ENCODE measurements at places on chromosomes 13 and 19.

GRCh38 chr19:1076046-1076386, 9.0 kb downstream of the ARHGAP45 start:
- no peak for DNase-seq

DNA sequence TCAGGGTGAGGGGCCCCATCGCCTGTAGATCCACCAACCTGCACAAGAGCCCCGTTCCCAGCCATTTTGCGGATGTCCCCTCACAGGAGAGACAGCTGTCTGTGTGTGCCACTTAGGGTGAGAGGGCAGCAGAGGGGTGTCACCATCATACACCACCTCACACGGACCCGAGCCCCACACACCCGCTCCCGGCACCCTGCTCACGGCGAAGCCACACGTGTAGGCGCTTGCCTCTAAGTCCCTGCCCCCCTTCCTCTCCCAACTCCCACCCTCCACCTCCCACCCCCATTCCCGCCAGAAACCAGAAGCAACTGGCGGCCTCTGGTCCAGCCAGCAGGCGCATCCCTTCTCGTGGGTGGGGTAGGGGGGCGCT, 4.0 kb upstream of the DPF1 start:
- no peak for DNase-seq

DNA sequence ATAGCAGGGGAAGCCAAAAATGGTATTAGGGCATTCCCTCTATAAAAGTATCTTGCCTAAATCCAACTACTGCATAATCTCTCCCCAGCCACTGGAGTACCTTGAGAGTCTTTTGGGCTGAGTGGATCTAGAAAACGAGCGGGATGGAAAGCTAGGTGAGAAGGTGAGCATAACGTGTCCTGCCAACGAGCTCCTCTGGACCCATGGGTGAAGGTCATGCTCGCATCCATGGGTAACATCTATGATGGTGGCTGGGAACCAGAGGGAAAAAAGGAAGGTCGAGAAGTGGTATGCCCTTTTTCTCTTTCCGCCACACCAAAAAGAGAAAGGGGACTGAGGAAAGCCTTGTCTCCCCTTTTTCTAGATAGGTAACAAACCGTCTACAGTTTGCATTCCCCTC, 63.0 kb downstream of the ZNF208 start:
- no peak for DNase-seq

DNA sequence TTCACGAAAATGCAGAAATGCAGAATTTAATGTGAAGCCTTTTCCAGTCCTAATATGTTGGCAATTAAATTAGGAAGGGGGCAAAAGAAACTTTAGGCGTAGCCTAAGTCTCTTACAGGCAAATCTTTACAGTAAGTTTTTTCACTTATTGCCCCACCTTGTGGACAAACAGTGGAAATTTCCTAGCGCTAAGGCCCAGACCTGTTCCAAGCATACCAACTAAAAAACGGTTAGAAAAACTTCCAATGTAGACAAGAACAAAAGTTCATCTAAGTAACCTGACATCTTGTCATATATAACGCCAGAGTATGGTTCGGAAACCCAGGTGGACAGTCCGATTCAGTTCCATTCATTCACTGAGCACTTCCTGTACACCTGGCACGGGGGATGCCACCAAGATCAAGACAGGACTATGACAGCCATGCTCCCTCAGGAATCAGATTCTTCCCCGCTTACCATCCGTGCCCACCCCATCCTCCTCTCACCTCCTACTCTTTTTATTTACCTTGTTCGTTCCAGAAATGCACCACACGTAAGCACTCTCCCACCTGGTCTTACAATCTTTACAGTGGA, 4.9 kb downstream of the ZAR1L start:
- peak; percentile 32 for DNase-seq

DNA sequence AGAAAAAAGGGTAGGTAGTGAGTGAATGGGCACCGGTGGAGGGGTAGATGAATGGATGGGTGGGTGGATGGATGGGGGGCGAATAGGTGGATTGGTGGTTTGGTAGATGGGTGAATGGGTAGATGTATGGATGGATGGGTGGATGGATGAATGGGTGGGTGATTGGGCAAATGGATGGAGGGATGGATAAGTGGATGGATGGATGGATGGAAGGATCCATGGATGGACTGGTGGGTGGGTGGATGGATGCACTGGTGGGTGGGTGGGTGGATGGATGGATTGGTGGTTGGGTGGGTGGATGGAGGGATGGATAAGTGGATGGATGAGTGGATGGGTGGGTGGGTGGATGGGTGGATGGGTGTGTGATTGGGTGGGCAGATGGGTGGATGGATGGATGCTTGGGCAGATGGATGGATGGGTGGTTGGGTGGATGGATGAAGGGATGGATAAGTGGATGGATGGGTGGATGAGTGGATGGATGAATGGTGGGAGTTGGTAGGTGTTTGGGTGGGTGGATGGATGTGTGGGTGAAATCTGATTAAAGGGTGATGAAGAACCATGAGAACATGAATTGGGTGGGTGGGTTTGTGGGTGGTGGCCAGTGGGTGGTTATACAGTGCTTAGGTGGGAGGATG, 2.3 kb downstream of the ANKRD24 start:
- DNase-seq: no peak

GRCh38 chr19:42178791-42179674, 38.4 kb downstream of the DEDD2 start:
- DNase-seq: no peak

- peak; percentile 83 for DNase-seq
Measured at GRCh38 chr19:16371540-16371986, 46.9 kb downstream of the KLF2 start.

- no peak for DNase-seq
Measured at GRCh38 chr13:74273581-74273980, 139.4 kb upstream of the KLF12 start.

DNA sequence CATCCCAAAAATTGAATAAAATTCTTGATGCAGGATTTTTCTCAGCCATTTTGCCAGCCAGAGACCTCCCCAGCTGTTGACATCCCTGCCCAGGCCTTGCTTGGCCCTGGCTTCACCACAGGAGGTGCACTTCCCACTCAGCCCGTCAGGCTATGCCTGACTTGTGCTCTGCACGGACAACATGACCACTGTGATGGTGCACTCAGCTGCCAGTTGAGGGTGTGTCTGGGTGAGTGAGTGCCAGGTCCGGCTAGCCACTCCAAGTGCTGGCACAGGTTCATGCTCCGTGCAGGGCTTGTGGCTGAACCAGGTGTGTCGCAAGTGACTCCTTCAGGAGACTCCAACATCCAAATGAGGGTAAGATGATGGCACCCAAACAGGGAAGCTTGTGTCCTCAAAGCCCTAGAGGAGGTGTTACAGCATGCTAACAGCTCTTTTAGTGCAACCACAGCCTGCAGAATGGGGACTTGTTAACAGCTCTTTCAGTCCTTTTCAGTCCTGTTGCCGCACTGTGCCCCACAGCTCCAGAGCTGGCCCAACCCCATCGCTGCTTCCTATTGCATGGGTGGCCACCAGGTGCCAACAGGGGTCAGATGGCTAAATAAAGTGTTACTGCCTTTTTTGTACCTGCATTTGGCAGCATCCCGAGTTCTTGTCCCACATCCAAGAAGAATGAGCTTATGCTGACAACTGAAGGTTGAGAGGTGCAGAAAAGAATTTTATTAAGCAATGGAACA, 380.7 kb downstream of the SLITRK5 start:
- DNase-seq: no peak

GRCh38 chr13:28055357-28055756, 45.0 kb downstream of the FLT3 start:
- no peak for DNase-seq

DNA sequence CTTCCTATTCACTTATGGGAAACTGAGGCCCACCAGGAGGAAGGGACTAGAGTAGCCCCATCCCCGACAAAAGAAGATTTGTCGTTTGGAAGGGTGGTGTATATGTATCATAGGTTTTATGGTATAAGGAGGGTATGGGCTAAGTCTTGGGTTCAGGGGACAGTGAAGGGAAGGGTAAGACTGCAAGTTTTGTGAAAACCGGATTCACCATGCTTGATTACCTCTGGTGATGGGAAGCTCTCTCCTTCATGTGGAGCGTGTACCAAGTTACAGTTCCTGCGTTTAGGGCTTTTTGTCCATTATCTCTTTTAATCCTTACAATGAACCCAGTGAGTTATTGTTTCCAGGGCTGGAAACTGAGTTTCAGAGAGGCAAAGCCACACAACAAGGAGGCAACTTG, 3.8 kb downstream of the VASP start:
- DNase-seq: no peak

DNA sequence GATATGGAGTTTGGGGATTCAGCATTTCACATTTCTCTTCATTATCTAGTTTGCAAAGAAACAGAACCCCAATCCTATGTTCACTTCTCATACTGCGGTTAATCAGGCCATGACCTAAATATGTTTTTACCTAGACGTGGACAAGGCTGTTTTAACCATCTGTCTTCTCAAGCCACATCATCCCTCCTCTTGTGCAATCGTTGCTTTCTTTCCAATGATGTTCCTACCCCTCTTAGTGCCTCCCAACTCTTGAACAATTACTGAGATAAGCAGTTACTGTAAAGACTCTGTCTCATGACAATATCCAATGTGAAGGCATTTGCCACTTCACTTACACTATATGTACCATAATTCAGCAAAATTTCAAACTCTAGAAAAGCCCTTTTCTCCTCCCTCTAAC, 406.2 kb downstream of the LIG4 start:
- DNase-seq: no peak

- DNase-seq: no peak
Measured at GRCh38 chr19:28494461-28494860, 718.5 kb downstream of the UQCRFS1 start.

GRCh38 chr13:45042539-45042938, 53.2 kb downstream of the GPALPP1 start:
- no peak for DNase-seq

- no peak for DNase-seq
Measured at GRCh38 chr19:23917856-23918255, 3.2 kb downstream of the ZNF726 start.

DNA sequence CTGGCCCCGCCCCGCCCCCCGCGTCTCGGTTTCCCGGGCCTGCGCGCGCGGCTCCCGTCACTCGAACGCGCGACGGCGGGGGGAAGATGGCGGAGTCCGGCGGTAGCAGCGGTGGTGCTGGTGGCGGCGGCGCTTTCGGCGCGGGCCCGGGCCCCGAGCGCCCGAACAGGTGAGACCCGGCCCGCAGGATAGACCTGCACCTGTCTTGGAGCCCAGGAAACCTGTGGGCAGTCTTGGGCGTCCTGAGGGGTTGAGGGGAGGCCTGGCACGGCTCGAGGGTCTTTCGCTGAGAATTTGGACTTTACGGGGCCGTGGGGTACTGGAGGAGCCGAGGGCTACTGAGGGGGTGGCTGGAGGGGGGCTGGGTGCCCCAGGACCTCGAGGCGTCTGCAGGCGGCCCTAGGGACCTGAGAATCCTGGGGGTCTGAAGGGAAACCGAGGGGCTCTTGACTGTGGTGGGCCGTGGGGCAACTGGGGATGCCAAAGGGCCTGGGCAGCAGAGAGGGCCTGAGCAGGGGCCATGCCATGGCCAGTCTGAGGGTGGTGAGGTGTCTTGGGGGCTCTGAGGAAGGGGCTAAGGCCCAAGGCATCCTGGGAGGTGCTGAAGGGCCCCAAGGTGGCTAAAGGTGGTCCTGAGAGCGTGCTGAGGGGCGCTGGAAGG, at the start of gene KLHL26:
KLHL26 (plus strand) TSS at position 60 of the 661 bp plus-strand sequence; CDS start at position 87, 27 bp downstream.
- DNase-seq: no peak

DNA sequence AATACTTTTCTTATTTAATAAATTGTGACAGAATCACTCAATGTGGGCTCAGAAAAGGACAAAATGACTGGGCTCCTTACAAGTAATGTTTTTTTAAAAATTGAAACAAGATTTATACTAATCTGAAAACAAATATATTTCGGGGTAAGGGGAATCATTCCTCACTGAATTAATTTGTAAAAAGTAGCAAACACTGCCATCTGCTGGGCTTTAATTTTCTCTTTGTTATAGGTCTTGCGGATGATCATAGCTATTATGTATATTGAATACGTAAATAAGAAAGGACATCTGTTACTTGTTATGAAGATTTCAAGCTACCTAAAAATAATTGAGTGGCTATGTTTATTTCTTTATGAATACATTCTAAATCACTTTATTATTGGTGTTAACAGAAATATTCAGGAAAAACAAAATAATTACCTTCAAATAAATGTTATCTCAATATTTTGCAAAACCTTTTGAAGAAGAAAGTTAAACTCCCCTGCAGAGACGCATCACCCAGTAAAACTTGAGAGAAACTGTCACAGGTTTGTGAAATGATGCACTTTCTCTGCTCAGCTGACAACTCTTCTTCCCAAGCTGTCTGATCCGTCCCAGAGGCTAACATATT, 17.8 kb upstream of the ENOX1 start:
- peak; percentile 48 for DNase-seq

- DNase-seq: no peak
Measured at GRCh38 chr19:41334793-41335192, 18.9 kb downstream of the TGFB1 start.

DNA sequence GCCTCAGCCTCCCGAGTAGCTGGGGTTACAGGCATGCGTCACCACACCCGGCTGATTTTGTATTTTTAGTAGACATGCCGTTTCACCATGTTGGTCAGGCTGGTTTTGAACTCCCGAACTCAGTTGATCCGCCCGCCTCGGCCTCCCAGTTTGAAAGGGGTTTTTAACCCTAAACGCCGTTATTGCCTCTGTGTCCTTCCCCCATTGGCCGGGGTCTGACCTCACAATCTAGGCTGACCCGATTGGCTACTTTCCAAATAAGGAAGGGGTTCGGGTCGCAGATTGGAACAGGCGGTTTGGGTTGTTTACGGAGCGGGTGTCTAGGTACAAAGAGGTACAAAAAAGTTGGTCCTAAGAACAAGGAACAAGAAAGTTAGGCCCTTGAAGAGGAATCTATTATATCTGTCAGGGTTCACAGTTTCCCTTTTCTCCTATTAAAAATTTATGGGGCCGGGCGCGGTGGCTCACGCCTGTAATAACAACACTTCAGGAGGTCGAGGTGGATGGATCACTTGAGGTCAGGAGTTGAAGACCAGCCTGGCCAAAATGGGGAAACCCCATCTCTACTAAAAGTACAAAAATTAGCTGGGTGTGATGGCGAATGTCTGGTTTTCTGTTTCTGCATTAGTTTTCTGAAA, 1.0 kb downstream of the ZNF253 start:
- DNase-seq: no peak

DNA sequence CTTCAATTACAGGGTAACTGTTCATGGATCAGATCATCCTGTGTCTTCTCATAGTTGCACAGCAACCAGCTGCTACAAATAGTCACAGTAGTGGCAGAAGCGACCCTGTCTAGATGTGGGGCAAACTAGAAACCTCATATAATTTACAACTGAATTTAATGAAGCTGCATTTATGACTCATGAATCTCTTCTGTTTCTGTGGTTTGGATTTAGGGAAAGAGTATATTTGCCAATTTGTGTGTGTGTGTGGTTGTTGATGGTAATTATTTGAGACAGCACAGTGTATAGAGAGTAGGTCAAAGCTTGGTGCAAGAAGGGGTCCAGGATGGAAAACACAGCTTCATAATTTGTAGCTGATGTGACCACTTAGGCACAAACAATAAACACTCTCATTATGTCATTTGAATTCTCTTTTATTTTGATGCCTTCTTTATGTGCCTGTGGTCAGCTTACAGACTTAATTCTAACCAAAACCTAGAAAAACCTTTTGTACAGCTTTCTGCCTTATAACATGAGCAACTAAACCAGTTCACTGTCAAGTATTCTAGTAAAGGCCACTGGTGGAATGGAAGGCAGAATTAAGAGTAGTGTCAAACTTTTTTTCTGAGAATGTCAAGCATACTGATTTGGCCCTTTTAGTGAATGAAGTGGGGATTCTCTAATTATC, 218.1 kb downstream of the TBC1D4 start:
- no peak for DNase-seq

GRCh38 chr19:35937345-35938281, 1.4 kb downstream of the LRFN3 start:
- DNase-seq: no peak
